ENCODE measurements at places on chromosomes 16 and 17.

GRCh38 chr17:14580499-14580898 is 279.6 kb downstream of the HS3ST3B1 start:
- DNase-seq: no peak

GRCh38 chr16:23060458-23061320 is 88.6 kb downstream of the USP31 start:
- DNase-seq: peak; percentile 67

DNA sequence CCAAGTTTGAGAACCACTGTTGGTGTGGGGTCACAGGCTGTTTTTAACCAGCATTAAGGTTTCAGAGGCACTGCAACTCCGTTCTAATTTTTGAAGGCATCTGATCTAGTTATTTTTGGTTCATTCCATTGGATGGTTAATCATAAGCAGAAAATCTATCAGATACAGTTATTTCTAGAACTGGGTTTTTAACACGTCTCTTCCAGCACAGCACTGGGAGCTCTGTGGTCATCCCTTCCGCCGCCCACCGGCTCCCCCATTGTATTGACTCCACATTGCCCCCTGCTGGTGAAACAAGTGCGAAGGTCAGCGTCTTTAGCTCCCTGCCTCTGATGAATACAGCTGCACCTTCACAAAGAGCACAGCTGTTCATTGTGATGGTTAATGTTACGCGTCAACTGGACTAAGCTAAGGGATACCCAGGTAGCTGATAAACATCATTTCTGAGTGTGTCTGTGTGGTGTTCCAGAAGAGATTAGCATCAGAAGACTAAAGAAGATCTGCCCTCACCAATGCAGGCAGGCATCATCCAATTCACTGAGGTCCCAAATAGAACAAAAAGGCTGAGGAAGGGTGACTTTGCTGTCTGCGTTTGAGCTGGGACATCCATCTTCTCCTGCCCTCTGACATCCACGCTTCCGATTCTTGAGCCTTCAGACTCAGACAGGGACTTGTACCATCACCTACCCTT is 8.5 kb downstream of the CCL18 start:
- peak; percentile 76 for DNase-seq

DNA sequence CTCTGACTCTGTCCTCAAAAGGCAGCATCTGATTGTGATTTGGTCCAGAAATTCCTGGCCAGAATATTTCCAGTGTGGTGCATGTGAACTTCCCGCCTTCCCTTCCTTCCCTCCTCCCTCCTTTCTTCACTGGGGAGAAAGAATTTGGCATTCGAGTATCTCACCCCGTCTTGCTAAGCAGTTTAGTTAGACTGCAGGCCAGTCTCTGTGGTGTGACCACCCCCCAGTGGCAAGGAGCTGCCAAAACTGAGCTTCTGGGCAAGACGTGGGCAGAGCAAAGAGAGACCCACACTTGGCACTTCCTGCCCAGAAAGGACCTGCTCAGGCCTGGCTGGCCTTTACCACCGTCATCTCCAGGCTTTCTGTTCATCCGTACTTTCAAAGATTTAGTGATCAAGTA is 36.4 kb downstream of the SNX20 start:
- DNase-seq: peak; percentile 15

Data from small intestine (tissue), 16 donors.